ENCODE measurements at places on chromosomes 6 and 20.

DNA sequence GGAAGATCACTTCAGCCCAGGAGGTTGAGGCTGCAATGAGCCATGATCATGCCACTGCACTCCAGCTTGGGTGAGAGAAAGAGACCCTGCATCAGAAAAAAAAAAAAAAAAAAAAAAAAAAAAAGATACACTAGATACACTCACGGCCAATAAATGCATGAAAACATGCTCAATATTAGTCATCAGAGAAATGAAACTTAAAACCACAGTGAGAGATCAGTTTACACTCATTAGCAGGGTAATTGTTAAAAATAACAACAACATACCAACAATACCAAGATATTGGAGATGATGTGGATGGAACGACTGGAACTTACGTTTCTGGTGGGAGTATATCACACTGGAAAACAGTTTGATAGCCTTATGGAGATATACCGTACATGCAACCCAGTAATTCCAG lies 29.9 kb downstream of the HS3ST5 start:
- no peak for DNase-seq

- DNase-seq, result no peak
Measured at GRCh38 chr20:5551621-5552020, 198.6 kb upstream of the SHLD1 start.

DNA sequence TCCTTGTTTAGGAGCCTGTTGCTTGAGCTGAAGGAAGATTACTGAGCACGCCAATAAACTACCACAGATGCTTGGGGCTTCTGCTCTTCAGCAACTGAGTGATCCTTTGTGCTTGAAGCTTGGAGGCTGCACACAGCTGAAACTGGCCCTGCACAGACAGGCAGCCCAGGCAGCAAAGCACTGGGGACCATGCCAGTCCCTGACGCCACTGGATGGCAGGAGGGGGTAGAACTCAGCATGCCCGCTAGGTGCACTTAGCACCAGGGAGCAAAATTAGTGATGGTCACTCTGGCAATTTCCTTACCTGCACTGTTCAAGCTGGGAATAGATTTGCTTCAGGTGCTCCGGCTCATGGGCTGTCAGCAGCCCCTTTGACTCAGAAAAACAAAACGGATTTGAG lies 91.5 kb downstream of the FAM50B start:
- DNase-seq, result no peak

- DNase-seq, result no peak
Measured at GRCh38 chr20:23180451-23180921, 94.4 kb upstream of the CD93 start.

- no peak for DNase-seq
Measured at GRCh38 chr20:49569411-49570115, 1.6 kb upstream of the PTGIS start.

DNA sequence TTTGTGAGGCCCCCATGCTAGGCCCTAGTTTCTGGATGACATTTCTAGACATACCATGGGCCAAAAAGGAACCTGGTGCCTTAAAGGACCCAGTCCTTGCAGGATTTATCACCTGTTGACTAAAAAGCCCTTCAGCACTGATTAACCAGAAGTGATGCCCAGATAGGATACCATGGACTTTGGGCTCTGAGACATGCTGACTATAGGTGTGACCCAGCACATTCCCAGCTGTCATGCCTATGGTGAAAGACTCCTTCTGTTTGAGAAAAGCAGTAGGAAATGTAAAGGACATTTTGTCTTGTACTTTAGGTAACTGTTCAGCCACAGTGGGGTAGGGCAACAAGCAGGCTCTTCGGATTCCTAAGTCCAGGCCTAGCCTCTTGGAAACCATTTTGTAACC lies 724.2 kb downstream of the CD109 start:
- DNase-seq, result no peak

DNA sequence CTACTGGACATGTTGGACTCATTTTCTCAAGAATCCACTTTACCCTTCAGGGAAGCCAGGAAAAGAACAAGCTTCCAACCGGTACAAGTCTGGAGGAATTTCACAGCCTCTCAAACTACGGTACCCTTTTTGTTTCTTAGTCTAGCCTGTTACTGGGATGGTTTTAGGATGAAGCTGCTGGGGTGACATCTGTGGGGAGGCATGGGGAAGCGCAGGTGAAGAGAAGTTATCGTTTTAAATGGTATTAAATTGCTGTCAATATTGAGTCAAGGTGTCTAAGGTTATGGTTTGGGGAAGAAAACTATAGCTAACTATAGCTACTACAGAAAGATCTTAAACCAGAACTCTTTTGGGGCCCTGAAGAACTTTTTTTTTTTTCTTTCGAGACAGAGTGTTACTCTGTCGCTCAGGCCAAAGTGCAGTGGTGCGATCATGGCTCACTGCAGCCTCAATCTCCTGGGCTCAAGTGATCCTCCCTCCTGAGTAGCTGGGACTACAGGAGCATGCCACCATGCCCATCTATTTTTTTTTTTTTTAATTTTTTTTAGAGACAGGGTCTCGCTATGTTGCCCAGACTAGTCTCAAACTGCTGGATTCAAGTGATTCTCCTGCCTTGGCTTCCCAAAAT lies 128.7 kb downstream of the RIN2 start:
- DNase-seq, result no peak

DNA sequence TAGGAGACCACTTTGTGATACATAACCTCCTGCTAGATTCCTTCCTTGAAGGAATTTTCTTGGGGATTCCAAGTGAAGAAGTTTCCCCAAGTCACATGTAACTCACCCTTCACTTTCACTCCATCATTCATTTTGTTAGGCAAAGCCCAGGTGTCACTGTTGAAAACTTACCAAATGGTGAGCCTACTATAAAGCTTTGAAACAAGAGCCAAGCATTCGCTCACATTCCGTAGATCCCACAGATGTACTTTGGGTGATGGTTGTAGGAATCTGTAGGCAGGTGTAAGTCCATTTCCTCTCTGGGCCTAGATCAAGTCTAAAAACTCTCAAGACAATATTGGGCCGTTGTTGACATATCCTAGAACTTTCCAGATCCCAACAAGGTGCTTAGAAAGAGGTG lies 74.1 kb downstream of the PRDM1 start:
- DNase-seq, result no peak

- DNase-seq, result no peak
Measured at GRCh38 chr20:38514947-38515346, 42.3 kb downstream of the RALGAPB start.

GRCh38 chr6:80967609-80968008 lies 784.9 kb downstream of the TENT5A start:
- no peak for DNase-seq

GRCh38 chr20:4809707-4810106 lies 88.0 kb downstream of the PRND start:
- no peak for DNase-seq

DNA sequence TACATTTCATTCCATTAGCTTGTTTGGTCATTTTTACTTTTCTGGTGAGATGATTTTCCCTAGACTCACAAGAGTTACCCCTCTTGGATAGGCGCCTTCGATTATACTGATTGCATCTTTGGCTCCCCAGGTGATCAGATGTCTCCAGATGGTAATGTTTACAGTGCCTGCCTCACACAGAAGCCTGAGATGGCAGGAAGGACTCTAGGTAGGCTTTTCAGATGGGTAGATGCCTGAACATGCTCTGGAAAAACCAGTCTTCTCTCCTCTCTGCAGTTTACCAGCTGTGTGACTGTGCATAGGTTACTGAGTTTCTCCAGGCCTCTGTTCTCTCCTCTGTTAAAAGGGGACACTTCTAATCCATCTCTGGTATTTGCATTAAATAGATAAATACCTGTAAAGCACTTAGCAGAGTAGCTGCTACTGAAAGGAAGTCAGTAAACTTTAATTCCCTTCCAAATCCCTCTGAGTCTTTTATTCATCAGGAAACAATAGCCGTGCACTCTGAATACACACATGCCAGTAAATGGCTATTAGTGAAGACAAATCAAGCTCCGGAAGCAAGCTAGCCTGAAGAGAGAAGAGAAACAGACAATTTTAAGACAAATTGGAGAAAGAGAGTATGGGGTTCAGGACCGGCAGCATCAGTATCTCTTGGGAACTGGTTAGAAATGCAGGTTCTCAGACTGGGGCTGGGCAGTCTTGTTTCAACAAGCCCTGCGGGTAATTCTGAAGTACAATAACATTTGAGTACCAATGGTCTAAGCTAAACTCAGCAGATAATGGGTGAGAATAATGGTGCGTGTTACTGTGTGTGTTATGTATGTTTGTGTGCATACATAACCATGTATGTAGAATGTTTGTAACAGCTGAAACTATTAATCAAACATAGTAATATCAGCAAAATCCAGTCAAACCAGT lies 139.4 kb downstream of the UST start:
- DNase-seq, result no peak

GRCh38 chr6:3186974-3187382 lies 29.6 kb upstream of the TUBB2A start:
- DNase-seq, result no peak

DNA sequence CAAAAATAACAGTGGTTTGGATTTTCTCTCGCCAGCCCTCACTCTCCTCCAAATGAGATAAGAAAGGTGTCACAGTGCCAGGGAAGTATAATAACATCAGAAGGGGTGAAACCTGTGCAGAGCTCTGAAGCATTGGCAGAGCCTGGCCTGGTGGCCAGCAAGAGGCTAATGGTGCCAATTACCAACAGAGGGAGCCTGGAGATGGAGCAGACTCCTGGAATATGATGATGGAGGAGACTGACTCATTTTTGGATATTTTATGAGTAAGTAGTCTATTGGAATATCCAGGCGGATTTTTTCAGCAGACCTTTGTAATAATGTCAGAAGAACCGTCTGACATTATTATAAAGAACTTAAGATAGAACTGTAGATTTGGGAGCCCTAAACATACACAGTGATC lies 442.6 kb upstream of the MARCKS start:
- DNase-seq, result no peak

DNA sequence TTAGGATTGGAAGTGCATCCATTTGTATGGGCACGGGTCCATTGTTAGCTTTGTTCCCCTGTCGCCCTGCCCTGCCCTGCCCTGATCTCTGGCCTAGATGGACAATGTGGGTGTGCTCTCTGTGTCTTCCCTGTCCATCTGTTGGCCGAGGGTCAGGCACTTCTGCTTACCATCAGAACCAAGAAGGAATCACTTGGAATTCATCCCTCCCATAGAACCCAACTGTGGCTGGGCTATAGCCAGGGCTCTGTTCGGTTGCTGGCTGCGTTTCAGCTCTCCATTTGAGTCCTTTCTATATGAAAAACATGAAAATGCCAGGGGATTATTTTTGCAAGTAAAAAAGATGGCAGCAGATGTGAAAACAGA lies 26.6 kb upstream of the TULP4 start:
- no peak for DNase-seq

DNA sequence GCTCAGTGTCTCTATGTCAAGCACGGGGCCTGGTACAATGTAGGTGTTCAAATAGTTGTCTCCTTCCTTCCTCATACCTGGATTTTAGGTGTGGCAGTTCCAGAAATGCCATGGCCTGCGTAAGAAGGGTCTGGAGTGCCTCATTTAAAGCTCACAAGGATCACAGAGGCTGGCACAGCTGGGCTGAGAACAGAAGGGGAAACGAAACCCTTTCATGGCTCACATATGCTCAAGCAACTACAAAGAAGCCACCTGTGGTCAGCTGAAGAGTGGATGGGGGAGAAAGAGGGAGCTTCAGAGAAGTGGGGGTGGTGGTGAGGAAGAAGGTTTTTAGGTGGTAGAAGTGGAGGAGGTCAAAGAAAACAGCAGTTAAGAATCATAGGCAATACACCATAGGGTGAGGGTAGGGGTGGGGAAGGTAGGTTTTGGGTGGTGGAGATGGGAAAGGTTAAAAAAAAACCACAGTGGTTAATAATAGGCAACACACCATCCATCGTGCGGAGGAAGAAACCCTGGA lies 17.0 kb upstream of the TOP1 start:
- no peak for DNase-seq

- no peak for DNase-seq
Measured at GRCh38 chr6:152821525-152821924, 70.9 kb downstream of the VIP start.

DNA sequence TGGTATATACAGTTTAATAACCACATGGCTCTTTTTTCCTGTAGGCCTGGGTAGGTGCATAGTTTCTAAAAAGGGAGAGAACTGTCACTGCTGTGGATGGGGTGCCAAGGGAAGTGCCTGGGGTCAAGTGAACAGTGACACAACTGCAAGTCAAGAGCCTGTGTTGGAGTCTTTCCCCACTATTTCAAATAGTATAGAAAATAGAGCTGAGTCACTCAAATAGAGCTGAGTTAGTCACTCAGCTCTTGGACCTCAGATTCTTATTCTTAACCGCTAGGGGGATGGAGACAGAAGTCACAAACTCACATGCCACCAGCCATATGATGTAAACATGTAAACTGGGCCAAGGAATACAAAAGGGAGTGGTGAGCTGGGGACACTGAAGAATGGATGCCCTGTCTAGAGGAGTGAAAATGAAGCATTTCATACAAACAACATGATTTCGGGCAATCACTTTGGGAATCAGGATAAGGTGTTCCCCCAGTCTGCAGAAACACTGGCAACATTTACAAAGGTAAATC lies 2.1 kb downstream of the NQO2 start:
- no peak for DNase-seq

DNA sequence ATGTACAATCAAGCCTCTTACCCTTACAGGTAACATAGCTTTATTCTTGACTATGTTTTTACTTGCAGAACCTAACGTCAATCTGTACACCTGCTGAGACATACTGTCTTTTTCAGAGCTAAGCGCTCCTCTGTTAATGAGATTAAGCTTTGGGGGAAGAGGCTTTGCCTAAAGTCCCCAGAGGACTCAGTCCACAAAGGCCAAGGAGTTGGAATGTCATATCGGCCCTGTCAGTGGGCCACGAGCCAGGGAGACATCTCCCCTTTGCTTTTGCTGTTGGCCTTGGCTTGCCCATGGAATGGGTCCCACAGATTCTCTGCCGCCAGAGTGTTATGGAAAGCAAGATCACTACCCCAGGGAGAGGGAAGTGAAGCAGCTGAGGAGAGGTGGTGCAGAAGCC lies 64.1 kb upstream of the SOX4 start:
- DNase-seq, result no peak

- DNase-seq, result no peak
Measured at GRCh38 chr6:44310241-44310640, 2.9 kb downstream of the AARS2 start.

DNA sequence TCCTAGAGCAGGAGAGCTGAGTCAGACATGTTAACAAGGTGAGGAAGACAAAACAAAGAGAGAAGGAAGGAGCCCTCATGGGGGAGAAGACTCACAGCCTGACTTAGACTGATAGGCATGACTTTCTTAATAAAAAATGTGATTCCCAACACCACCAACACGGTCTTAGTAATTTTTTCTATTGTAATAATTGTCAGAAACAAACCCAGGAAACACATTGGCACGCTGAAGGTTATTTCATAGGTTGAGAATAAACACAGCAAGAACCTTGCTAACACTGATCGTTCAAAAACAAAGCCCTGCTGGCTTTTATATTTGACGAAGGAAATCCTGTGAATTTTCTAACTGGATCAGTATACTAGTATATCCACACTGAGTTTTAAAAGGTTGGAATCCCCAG lies 286.8 kb downstream of the HACE1 start:
- DNase-seq, result no peak

Measured in activated T-cell treated with anti-CD3 and anti-CD28 coated beads for 24 hours (primary cell).